NCI-H226 (cell line): ENCODE measurements at places on chromosomes 16 and 17.

DNA sequence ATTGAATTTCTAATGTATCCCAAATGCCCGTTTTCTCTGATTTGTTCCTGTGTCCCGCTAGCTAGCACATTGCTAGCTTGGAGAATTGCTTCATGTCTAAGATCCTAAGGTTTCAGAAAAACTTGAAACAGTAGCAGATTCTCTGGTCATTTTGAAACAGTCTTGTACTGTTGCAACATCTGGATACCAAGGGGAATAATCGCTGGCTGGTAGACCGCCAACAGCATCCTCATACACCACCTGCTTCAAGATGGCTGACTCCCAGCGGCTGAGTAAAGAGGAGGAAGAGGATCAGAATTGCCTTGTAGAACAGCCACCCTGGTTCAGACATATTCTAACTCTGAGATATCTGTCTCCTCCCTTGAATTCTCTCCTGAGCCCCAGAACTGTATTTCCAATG lies 226.7 kb upstream of the ELAC2 start:
- no peak for DNase-seq

GRCh38 chr17:8126491-8127066 lies 2.7 kb upstream of the HES7 start:
- peak; percentile 47 for DNase-seq

GRCh38 chr16:649631-650030 lies 466 bp downstream of the WDR90 start:
- DNase-seq: no peak

DNA sequence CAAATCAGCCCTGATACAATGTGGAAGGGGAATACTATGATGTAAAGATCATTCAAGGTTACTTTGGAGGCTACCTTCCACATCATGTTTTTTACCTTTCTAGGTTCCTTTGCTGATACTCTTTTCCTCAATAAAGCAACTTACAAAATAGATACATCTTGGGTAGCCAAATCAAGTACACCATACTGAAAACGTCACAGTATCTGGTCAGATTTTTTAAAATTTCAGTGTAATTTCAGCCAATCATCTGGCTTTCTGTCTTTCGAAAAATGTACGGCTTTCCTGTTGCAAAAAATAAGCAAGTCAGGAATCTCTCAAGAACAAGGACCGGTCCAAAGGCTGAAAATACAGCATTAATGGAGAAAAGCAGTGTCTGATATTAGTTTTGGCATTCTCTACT lies 15.6 kb upstream of the MED13 start:
- DNase-seq: no peak

DNA sequence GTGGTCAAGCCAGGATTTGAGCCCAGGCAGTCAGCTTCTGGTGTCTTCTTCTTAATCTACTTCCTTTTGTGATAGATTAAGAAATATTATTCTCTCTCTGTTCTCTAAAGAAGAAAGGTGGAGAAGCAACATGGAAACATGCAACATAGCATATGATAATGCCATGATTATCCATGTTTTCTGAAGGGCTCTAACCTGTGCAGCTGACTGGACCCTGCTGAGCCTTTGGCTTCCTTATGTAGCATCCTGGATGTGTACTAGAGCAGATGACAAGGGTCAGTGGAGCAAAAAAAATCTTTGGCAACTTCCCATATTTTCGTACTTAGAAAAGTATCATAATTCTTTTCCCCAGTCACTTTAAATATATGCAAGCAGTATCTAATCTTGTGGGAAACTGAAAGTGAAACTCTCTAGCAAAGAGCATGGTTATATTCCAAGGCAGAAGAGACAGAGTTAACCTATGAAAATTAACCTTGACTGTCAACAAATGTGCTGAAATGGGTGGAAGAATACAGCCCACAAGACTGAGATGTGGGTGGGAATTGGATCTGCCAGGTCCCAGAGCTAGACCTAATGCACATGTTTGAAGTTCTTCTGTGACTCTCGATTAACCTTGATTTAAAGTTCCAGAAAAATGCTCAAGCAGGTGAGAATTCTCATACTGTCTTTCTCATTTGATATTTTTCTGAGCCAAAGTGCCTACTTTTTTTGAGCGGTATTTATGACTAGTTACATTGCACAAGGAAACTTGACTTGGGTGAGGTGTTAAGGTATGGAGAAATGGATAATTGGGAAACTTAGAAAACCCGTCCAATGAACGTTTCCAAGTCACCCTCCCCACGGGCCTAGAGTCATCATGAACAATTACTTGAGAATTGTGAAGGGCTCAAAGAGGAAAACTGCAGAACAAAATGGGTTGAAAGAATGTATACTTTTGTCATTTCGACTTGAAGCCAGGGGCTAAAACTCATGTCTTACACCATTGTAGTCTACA lies 248.6 kb downstream of the FTO start:
- no peak for DNase-seq

- DNase-seq: no peak
Observed at GRCh38 chr16:89143201-89143741, 28.3 kb upstream of the CDH15 start.

GRCh38 chr17:7794075-7794663 lies 39.8 kb upstream of the KDM6B start:
- DNase-seq: no peak

DNA sequence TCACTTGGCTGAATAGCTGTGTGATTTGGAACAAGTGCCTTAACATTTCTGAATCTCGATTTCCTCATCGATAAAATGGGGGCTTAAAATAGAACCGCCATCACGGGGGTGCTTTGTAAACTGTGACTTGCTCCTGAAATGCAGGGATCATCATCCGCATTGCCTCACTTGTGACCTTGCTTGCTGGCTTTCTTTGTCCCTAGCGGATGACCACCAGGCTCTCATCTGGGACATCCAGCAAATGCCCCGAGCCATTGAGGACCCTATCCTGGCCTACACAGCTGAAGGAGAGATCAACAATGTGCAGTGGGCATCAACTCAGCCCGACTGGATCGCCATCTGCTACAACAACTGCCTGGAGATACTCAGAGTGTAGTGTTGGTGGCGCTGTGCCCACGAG lies 11.9 kb upstream of the TACO1 start:
- no peak for DNase-seq

- DNase-seq: no peak
Observed at GRCh38 chr17:16211590-16211989, 3.7 kb downstream of the NCOR1 start.

DNA sequence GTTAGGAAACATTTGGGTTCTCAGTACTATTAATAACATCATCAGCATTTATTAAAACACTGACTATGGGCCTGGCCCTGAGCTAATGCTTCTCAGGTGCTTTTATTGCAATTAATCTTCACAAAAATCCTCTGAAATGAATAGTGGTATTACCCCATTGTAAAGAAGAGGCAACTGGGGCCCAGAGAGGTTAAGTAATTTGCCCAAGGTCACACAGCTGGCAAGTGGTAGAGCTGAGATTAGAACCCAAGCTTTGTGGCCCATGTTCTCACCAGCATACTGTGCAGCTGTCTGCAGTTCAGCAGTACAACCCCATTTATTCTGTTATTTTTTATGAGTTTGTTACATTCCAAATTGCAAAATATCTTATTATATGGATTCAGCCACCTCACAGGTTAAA lies 82.3 kb downstream of the TBC1D16 start:
- DNase-seq: no peak

DNA sequence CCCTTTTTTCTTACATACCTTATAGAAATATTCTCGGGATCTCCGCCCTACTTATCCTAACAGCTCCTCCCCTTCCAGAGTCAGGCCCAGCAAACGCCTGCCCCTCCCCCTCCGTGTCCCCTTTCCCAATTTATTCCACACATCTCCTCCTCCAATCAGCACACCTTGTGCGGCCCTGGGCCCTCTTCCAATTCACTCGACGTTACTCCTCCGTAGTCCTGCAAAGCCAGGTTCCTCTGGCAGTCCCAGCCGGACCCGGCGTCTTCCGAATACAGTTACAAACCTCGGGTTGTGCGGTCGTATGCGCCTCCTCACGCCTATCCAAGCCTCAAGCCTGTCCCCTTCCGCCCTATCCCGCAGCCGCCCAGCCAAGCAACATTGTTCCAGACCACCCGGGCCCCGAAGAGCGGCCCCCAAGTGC lies 677 bp downstream of the CBX1 start:
- peak; percentile 72 for DNase-seq

- DNase-seq: no peak
Observed at GRCh38 chr17:21007646-21008045, 35.2 kb downstream of the USP22 start.

GRCh38 chr16:88005181-88005581 lies 53.9 kb downstream of the BANP start:
- no peak for DNase-seq

DNA sequence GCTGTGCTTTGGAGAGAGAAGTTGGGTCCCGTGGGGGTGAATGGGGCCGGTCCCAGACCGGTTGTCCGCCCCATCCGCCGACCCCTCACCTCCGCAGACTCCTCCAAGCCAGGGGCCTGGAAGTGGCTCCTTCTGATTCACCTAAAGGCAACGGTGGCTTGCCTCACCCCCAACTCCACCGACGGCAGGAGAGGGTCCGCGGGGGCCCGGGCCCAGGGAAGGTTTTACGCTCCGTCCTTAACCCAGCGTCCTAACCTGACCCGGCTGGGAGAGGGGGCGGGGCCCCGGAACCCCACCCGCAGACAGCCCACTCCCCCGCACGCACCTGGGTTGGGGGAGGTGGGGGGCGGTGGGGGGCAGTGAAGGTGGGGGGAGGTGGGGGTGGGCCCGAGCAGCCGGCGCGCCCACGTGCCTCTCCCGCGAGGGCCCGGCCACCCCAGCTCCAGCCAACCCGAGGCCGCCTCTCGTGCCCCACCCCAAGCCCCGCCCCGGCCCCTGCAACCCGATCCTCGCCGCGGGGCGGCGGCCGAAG lies 12.7 kb upstream of the CD300A start:
- DNase-seq: peak; percentile 81

GRCh38 chr17:50452630-50453300 lies 15.9 kb downstream of the CHAD start:
- peak; percentile 55 for DNase-seq

GRCh38 chr17:17816831-17817551 lies 19.8 kb downstream of the SREBF1 start:
- DNase-seq: no peak

GRCh38 chr16:85330694-85331188 lies 218.5 kb upstream of the CIBAR2 start:
- DNase-seq: peak; percentile 81

GRCh38 chr17:17156107-17156506 lies 50.0 kb downstream of the PLD6 start:
- no peak for DNase-seq

DNA sequence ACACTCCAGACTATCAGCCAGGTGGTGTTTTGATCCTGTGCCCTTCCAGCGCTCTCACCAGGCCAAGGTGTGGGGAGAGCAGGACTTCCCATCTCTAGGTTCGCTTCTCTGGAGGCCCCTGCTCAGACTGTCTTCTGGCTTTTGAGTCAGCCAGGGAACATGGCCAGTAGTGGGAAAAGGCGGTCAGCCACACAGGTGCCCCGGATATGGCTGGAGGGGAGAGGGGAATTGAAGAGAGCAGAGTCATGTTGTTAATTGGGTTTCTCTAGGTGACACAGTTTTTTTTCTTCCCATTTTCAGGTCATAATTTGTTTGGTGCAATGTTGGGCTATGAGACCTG lies 1.5 kb downstream of the MINK1 start:
- DNase-seq: no peak

- no peak for DNase-seq
Observed at GRCh38 chr16:80940069-80940856, 66.4 kb downstream of the CMC2 start.

- no peak for DNase-seq
Observed at GRCh38 chr17:68518063-68518815, 6.0 kb downstream of the PRKAR1A start.

DNA sequence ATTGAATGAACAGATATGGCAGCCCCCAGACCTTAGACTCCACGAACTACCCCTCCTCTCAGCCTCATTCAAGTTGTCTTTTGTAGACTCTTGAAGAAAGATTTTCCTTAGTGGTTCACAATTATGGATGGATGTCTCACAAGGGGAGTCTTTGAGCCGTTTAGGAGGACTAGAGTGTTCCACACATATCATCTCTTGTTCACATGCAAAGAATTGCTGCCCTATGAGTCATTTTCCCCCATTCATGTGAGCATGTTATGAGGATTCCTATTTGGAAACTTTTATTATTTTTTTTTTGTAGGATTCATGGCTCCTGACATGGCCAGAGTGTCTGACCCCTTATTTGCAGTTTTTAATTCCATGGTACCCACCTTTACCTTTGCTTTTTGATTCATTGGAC lies 237.1 kb downstream of the SHISA9 start:
- no peak for DNase-seq

- DNase-seq: no peak
Observed at GRCh38 chr17:27959382-27959709, 66.2 kb upstream of the LYRM9 start.

- DNase-seq: no peak
Observed at GRCh38 chr16:10552998-10553491, 27.4 kb downstream of the EMP2 start.

DNA sequence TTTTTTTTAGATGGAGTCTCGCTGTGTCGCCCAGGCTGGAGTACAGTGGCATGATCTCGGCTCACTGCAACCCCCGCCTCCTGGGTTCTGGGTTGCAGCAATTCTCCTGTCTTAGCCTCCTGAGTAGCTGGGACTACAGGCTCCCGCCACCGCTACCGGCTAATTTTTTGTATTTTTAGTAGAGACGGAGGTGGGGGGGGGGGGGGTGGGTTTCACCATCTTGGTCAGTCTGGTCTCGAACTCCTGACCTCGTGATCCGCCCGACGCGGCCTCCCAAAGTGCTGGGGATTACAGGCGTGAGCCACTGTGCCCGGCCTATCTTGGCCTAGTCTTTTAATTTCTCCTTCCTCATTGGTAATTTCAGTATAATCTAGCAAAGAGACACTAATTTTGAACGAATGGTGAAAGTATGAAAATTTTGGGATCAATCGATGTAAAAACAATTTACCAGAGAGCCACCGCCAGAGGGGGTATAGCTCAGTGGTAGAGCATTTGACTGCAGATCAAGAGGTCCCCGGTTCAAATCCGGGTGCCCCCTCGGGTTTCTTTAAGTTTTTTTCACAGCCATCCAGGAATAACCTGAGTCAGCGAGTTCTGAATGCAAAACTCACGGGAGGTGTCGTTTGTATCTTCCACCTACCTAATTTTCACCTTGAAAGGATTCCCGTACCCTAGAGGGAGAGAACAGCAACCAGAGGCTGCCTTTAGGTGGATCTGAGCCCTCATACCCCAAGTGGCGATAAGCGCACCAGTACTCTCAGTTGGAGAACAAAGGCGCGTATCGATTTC lies 2.5 kb upstream of the LASP1 start:
- peak; percentile 42 for DNase-seq

GRCh38 chr17:50737118-50737698 lies 17.8 kb downstream of the LUC7L3 start:
- no peak for DNase-seq

- DNase-seq: no peak
Observed at GRCh38 chr16:75025761-75026160, 26.9 kb downstream of the ZNRF1 start.
